ENCODE measurements at places on chromosomes 6 and 20.

DNA sequence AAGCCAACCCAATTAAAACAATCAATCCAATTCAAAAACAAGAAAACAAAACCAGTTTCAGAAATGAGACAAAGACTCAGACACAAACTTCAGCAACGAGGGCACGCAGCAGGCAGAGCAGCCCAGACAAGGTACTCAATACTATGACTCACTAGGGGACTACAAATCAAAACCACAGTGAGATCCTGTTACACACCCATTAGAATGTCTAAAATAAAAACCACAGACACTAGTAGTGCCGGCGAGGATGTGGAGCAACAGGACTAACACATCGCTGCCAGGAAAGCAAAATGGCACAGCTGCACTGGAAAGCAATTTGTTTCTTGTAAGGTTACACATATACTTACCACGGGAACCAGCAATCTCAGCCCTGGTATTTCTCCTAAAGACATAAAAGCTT lies 28.4 kb upstream of the MAS1L start:
- no peak for DNase-seq

GRCh38 chr20:93641-94040 lies 6.2 kb downstream of the DEFB125 start:
- DNase-seq, result no peak

GRCh38 chr6:116434056-116434725 lies 27.0 kb upstream of the CALHM6 start:
- DNase-seq, result no peak

DNA sequence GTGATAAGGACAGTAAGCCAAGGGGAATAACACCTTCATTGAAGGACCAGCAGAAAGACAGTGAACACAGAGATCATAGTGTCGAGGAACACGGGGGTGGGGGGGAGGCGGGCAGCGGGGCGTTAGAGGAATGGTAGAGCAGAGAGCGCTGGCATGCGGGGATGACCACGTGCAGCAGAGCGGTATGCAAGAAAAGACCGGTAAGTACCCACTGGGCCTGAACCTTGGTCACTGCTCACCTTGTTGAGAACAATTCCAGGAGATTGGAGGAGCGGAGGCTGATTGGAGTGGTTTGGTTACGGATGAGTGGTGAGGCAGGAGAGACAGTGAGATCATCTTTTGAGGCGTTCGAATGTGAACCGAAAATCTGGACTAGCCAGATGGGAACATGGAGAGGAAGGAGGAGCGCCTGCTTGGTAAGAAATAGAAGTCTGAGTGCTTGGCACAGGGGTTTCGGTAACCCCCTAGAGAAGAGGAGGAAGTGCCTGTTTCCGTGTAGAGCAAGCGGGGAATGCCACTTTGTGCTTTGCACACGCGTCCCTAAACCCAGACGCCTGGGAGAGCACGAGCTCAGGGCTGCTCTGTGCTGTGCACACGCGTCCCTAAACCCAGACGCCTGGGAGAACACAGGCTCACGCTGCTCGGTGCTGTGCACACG lies 70.0 kb downstream of the FAM120B start:
- DNase-seq, result no peak
